Osteocyte (in vitro differentiated cells): ENCODE measurements at places on chromosomes 2 and 18.

DNA sequence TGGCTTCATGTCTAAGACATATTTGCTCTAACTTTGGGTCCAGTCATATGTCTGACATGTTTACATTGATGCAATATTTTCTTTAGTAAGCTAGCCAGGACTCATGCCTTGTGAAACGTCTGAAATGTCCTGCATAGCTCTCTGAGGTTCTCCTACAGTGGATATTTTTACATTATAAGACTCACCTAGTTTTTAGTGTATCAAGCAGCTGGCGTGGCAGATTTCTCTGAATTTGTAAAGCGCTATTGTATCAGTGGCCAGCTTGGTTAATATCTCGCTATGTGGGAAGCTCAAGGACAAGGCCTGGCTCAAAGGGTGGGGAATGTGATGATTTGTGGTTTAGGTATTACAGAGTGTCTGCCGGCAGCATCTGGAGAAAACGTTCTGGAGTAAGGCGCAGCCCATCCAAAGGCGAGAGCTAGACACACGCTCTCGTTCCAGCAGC is 164.3 kb downstream of the LTBP1 start:
- no peak for DNase-seq
- peaks cover 11% of the 10 kb centered on the region for H3K36me3 ChIP-seq
- H3K4me3 ChIP-seq = no peak overlapping the region
- no peaks in the 10 kb centered on the region for H3K27me3 ChIP-seq
- H3K4me1 ChIP-seq = peaks cover 33% of the 10 kb centered on the region

- H3K36me3 ChIP-seq = peaks cover 6% of the 10 kb centered on the region
- peak overlapping the region; percentile 94 for H3K27ac ChIP-seq
- H3K4me1 ChIP-seq = peaks cover 57% of the 10 kb centered on the region
- peak overlapping the region; percentile 96 for H3K4me3 ChIP-seq
Observed at GRCh38 chr2:172100935-172101820, 1.5 kb downstream of the DLX2 start.

DNA sequence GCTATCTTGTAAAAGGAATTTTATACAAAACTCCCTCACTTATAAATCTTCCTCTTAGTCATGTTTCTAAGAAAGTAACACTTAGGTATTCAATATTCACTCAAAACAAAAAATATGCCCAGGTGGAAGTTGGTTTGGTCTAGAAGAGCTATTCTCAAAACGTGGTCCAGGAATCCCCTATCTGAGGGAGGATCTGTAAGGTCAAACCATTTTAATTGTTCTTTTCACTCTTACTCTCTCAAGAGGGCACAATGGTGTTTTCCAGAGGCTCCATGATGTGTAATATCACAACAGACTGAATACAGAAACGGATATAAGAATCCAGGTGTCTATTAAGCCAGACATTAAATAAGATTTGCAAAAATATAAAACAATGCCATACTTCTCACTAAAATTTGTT is 9.9 kb downstream of the MOB1A start:
- no peak overlapping the region for H3K4me3 ChIP-seq
- H3K27ac ChIP-seq = no peak overlapping the region
- peaks cover 38% of the 10 kb centered on the region for H3K36me3 ChIP-seq
- DNase-seq = no peak
- H3K27me3 ChIP-seq = no peaks in the 10 kb centered on the region

DNA sequence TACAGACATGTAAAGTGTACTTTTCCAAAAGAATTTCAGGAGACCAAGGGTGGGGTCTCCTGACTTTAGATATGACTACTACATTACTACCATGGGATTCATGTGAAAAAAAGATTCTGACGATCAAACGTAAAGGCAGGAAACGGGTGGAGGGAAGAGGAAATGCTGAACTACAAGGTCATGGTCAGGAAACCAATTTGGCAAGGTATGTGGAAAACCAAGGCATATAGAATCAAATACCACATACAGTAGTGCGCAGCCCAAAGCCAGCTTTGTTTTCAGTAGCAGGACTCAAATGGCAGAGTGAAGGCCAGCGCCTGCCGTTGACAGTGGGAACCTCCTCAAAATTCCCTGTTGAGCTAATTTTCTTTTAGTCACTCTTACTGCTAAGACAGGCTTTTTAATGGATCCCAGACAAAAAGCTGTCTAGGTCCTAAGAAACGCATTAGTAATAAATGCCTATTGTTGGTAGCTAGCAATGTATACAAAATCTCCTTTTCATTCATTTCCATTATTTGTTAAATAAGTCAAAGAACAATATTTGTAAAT is 57.6 kb upstream of the SERTAD2 start:
- H3K4me3 ChIP-seq = no peak overlapping the region
- H3K27ac ChIP-seq = no peak overlapping the region
- DNase-seq = no peak
